ENCODE measurements at places on chromosomes 4 and X.

GRCh38 chrX:130851569-130851968, 51.4 kb downstream of the ENOX2 start:
- DNase-seq = no peak

- DNase-seq = no peak
Observed at GRCh38 chr4:163707873-163708272, 213.4 kb downstream of the TMA16 start.

DNA sequence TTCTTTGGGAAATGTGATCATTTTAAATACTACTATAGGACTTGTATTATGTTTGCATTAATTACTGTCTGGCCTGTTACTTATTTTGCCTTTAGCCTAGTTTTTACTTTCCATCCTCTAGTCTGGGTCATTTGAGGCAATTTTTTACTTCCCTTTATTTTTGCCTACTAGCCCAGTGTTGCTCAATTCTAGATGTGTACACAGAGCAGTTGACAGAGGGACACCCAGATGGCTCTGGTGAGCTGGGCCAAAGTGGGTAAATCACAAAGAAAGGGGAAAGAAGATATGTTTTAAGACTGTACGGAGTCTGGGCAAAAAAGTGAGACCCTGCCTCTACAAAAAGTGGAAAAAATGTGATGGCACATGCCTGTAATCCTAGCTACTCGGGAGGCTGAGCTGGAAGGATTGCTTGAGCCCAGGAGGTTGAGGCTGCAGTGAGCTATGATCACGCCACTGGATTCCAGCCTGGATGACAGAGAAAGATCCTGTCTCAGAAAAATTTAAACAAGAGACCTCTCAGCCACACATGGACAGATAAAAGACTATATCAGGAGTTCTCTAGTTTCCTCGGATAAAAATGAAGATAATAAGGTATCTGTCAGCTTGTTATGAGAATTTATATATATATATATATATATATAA, 35.7 kb downstream of the APOO start:
- no peak for DNase-seq

- no peak for DNase-seq
Observed at GRCh38 chr4:27085396-27085795, 224.8 kb downstream of the STIM2 start.

- DNase-seq = no peak
Observed at GRCh38 chr4:55004831-55005230, 120.6 kb downstream of the KDR start.

GRCh38 chr4:168805341-168805740, 204.7 kb downstream of the CBR4 start:
- DNase-seq = no peak

DNA sequence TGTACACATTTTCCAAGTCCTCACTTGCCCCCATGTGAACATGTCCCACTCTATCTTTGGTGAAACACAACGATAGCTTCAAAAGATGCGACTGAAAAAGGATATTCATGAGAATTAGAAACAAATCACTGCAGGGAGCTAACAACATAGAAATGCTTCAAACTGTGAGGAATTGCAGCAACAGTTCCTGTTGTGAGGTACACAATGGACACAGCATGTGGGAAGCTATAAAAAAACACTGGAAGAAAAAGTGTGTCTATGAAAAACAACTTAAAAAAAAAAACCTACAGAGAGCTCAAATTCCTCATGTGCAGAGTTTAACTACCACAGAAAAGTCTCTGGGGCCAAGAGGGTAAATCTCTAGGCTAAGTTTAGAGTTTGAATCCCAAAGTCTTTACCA, 51.6 kb upstream of the BLTP1 start:
- no peak for DNase-seq

DNA sequence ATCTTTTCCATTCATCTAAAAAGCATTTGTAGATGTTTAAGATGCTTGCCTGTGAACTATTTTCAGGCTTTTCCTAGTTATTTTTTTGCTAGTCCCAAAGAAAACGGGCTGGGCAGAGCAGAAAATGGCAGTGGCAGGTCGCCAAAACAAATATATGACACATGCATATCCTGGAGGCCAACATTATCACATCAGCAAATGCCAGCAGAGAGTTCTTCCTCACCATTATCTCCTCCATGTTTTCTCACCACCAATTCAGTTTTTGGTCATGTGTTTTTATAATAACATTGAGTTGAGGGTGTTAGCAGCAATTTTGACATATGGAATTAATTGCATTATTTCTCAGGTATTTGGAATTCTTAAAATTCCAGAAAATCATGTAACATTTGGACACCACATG, 97.9 kb upstream of the EOLA2 start:
- no peak for DNase-seq

DNA sequence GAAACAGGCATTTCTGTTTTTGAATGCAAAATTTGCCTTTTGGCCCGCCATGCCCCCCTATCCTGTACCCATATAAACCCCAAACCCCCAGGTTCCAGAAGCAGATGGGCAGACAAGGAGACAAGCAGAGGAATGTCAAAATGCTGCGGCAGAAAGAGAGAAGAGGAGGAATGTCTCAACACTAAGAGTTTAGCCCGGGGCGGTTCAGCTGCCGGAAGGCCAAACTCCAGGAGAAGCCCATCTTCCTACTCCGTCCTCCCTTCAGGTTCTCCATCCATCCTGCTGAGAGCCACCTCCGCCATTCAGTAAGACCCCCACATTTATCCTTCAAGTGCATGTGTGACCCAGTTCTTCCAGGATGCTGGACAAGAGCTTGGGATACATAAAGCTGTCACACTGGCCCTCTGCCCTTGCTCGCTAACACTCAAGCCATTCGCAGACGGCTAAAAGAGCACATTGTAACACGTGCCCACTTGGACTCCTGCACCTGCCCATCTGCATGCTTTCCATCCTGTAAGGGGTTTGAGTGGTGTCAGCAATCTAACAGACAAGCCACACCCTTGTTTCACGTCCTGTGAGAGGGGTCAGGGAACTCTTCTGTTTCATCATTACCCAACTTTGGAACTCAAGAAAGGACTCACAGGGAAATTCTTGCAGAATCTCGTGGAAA, 31.3 kb downstream of the TLR10 start:
- DNase-seq = no peak

DNA sequence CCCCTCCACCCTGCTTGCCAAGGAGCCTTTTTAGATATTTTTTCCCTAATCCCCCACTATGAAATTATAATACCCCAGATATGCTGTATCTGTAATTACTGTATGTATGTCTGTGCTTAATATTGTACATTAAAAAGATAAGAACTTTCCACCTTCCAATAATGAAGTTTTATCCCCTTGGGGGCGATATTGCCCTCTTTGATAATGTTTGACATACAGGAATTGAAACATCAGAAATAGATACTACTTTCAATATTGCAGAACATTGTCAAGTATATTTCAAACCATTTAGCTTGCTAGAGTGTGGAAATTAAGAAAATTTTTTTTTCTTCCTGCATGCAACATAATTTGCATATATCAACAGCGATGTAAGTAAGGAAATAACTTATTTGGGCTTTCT, 58.9 kb downstream of the NAF1 start:
- DNase-seq = no peak

DNA sequence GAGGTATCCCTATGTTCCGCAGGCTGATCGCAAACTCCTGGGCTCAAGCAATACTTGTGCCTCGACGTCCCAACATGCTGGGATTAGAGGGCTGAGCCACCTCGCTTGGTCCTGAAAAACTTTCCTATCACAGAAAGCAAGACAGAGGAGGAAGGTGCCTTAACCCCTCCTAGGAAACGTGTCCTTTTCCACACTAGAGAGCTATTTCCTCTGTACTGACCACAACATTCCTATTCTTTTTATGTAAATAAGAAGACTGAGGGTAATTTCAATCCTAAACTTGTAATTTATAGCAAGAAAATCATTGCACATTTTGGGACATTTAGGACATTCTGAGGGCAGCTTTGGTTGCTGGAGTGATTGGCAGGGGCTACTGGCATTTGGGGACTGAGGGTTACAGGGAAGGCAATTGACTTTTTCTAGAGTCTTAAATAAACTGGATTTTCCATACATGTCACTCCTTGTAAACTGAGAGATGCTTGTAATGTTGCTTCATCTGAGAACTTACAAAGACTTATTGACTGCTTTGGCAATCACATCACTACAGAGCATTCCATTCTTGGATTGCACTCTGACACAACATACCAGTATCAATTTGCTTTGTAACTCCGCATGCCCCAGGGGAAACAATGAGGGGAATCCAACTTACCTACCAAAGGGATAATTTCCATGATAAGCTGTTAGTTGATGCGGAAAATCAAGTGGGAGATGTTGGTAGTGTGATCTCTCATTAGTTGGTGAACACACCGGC, 15.6 kb downstream of the XAGE3 start:
- no peak for DNase-seq

GRCh38 chr4:140239311-140239710, 85.3 kb upstream of the MAML3 start:
- DNase-seq = no peak

DNA sequence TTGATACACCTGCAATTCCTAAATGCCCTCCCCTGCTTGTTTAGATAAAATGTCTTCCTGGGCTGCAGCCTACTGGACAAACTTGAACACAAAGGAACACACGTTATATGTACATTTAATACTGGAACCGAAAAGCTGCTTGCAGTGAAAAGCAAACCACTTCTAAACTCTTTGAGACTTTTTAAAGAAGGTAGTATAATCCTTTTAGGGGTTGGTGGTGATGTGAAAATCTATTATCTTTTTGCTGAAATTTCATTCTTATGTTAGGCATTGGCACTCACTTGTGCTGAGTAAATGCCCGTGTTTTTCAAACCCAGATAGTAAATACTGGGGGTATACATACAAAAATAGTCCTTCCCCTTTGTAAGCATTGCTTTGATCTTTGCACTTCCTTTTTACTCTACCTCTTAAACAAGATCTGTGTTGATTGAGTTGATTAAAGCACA, 2.2 kb downstream of the NFKB1 start:
- DNase-seq = no peak

- no peak for DNase-seq
Observed at GRCh38 chr4:98474408-98474844, 184.0 kb downstream of the TSPAN5 start.

All from stimulated activated CD4-positive, alpha-beta T cell treated with anti-CD3 and anti-CD28 coated beads, Interleukin-2, amount 100 ng/mL, for 24 hours (primary cell).